ENCODE measurements at places on chromosomes 6 and 20.

- peak; percentile 3 for DNase-seq
Measured at GRCh38 chr6:76264468-76264867, 192.0 kb upstream of the IMPG1 start.

- no peak for DNase-seq
Measured at GRCh38 chr6:152942319-152942869, 40.4 kb downstream of the FBXO5 start.

DNA sequence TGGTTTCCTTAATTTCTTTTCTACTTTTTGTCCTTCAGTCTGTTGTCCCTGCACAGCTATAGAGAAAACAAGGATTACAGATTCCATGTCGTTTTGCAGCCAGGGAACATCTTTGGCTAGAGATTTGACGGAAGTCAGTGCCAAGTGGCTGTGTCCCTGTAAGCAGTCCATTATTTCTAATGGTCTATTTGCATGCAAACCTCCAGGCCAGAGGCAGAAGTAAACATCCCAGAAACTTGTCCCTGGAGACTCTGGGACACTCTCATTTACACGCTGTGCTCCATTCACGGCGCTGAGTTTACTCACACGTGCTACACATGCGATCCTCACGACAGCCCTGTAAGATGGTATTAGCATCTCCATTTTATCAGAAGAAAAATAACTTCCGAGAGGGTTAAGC lies 355.5 kb downstream of the PRKN start:
- DNase-seq: no peak

DNA sequence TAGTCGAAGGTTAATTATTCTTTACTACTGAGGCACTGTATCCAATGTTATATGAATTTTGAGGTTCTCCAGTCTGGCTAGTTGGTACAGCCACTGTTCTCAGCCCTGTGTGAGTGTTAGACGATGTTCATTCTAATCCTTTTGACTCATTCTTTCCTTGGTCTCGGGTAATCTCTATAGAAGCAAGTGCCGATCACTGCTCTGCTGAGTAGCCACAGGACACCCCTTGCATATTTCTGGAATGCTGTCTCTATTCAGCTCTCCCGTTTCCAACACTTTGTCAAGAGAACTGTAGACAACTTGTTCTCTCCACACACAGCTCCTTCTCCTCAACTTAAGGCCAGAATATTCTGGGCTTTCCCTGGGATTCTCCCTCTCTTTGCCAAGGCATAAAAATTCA lies 42.4 kb upstream of the PLCB1 start:
- no peak for DNase-seq

DNA sequence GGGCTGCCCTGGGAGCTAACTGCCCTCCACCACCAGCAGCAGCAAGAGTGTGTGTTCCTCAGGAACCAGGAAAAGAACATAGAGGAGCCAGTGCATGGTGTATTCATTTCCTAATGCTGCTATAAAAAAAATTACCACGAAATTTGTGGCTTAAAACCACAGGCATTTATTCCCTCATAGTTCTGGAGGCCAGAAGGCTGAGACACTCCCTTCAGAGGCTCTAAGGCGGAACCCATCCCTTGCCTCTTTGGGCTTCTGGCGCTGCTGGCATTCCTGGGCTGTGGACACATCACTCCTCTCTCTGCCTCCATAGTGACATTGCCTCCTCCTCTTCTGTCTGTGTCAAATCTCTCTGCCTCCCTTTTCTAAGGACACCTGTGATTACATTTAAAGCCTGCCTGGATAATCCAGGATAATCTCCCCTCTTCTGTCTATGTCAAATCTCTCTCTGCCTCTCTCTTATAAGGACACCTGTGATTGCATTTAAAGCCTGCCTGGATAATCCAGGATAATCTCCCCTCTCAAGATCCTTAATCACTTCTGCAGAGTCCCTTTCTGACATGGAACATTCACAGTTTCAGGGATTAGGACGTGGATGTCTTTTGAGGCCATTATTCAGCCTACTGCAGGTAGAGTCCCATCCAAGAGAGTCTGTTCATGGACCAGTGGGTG lies 54.7 kb downstream of the NDUFAF5 start:
- DNase-seq: peak; percentile 44

DNA sequence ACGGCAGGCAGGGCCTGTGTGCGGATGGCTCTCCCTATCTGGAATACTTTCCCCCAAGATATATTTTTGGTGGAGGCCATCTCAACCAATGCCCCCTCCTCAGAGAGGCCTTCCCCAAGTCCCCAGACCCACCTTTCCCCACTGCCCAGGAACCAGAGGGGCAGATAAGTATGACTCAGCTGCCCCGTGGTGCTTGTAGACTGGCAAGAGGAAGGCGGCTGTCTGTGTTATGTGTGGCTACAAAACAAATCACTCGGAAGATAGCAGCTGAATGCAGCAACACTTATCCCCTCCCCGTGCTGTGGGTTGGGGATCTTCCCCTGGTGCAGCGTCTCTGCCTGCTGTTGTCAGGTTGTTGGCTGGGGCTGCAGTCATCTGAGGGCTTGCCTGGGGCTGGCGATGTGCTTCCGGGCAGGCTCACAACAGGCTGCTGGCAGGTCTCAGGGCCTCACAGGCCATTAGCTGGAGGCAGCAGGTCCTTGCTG lies 7.1 kb downstream of the NPEPL1 start:
- no peak for DNase-seq

GRCh38 chr6:75102301-75102700 lies 103.6 kb downstream of the COL12A1 start:
- DNase-seq: no peak

DNA sequence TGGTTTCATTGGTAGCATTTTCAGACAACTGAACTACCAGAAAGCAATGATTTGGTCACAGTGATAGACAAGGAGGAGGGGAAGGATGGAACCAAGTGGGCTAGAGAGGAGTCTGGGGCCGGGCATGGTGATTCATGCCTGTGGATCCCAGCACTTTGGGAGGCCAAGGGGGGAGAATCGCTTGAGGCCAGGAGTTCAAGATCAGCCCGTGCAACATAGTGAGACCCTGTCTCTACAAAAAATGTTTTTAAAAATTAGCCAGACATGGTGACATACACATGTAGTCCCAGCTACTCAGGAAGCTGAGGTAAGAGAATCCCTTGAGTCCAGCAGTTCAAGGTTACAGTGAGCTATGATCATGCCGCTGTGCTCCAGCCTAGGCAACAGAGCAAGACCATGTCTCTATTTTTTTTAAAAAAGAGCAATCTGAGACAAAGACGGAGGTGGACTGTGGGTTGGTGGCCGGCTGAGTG lies 70.6 kb downstream of the SYCP2L start:
- DNase-seq: no peak

DNA sequence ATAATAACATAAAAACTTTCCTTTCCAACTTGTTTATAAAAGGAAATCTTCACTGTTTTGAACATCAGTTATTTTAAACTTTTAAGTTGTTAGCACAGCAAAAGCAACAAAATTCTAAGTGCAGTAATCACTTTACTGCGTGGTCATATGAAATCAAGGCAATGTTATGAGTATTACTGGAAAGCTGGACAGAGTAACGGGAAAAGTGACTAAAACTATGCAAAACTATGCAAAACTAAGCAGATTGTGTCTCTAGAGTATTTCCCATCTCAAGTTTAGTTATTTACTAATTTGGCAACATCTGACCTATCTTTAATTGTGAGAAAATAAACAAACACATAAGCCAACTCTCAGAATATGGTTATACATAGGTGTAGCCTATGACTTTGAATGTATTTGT lies 10.9 kb upstream of the ANKEF1 start:
- no peak for DNase-seq

- no peak for DNase-seq
Measured at GRCh38 chr20:46914789-46915379, 20.2 kb downstream of the EYA2 start.

- peak; percentile 66 for DNase-seq
Measured at GRCh38 chr6:35165630-35166071, 24.5 kb upstream of the TCP11 start.

- no peak for DNase-seq
Measured at GRCh38 chr6:127085181-127085580, 33.3 kb upstream of the RSPO3 start.

GRCh38 chr20:35257175-35257909 lies 20.6 kb downstream of the MMP24OS start:
- no peak for DNase-seq

GRCh38 chr20:8642247-8642646 lies 426.6 kb upstream of the PLCB4 start:
- no peak for DNase-seq

DNA sequence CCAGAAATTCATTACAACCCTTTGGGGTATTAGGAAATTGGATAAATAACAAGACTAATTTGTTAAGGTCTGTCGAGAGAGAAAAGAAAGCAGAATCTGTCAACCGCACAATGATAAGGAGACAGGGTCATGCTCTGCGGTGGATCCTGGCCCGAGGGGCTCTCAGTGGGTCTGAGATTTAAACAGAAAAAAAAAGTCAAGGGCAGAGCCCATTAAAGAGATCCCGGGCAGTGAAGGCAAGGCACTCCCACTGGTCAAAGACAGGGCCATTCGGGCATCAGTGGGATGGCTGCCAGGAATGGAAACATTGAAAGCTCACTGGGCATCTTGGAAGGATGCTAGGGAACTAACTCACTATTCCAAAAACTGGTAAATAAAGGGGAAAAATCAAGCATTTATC lies 77.9 kb downstream of the GNAS-AS1 start:
- DNase-seq: no peak

GRCh38 chr20:49591217-49591865 lies 23.4 kb upstream of the PTGIS start:
- DNase-seq: no peak

DNA sequence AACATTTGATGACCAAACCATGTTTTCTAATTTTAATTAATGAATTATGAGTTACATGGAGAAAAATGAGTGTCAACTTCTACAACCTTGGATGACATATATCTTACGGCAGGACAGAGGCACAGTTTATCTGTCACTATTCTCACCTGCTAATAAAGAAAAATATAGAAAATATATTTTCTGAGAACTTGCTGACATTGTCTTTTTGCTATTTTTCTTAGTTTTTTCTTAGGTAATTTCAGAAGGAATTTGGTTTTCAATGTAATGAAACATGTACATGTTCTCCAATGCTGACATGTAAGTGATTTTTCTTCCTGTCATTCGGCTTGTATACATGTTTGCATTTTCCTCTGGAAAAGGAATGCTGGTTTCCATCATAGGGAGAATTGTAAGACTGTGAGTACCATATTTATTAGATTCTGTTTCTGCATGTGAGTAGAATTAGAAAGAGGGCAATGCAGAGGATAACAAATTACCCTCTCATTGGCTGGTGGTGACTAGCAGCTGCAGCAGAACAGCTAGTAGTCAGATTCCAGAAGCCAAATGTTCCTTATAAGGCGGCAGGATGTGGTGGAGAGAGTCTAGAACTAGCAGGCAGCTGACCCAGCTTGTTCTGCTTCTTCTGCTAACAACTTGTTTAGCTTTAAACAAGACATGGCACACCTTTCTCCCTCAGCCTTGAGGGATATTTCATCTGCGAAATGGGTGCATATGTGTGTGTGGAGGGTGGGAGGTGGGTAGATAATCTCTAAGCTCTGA lies 132.8 kb upstream of the SPACA1 start:
- DNase-seq: peak; percentile 34

DNA sequence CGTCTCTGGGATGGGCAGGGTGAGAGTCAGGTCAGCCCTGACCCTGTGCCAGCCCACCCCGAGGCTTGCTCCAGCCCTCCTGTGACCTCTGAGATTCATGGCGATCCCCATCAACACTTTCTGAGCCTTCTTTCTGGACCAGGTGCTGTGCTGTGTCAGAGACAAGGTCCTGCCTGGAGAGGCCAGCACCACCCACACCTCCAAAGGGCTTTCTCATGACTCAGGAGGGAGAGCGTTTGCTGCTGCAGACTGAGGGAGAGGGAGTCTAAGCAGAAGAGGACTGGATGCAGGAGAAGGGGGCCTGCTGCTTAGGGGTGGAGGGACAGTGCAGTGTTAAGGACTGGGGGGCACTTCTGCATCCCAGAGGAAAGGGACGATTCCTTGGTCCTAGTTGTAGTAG lies 193.5 kb downstream of the LRFN2 start:
- peak; percentile 37 for DNase-seq

DNA sequence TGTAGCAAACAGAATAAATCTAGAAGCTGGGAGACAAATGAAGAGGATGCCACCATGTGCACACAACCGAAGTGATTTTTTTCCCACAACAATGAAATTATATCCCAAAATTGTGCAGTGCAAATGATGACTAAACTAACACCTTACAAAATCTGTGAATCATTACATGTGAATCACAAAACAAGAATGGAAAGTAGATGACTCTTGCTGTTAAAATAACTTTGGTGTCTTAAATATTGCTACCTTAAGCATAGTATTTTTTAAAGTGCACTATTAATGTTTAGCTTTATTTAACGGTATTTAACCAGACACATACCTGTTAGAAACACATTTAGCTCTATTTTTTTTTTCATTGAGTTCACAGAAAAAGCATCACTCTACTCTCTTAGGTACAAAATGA lies 190.8 kb downstream of the TBC1D32 start:
- DNase-seq: peak; percentile 21

DNA sequence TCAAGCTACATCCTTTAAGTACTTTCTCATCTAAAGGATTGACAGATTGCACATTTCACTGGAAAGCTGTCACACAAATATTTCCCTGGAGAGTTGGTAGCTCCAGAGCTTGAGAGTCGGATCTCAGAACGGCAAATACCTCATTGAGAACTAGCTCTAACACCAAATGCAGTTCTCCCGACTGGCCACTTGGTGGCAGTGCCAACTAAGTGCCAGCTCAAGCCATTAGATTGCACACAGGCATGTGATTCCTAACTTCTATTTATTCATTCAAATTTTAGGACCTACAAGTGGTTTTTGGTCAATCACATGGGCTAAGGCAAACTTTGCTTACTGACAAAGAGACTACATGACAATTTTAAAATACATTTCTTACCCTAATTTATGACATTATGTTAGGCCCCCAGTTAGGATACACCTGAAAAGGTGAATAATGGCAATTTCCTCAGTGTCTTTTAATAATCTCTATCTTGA lies 7.9 kb upstream of the MCHR2 start:
- DNase-seq: peak; percentile 14

DNA sequence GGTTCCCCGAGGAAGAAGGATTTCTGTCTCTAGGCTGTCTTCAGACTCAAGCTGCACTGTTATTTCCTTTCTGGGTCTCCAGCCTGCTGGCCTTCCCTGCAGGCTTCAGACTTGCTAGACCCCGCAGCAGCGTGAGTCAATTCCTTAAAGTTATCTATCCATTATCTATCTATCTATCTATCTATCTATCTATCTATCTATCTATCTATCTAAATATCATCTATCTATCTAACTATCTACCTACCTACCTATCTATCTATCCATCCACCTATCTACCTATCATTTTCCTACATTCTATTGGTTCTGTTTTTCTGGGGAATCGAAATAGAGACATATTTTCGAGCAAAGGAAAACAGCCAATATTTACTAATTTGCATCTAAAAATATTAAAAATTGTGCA lies 48.7 kb upstream of the BMP6 start:
- DNase-seq: no peak
